ENCODE measurements at places on chromosomes 1 and 21.

GRCh38 chr1:13652238-13652637, 47.8 kb upstream of the PRDM2 start:
- no peak for DNase-seq

DNA sequence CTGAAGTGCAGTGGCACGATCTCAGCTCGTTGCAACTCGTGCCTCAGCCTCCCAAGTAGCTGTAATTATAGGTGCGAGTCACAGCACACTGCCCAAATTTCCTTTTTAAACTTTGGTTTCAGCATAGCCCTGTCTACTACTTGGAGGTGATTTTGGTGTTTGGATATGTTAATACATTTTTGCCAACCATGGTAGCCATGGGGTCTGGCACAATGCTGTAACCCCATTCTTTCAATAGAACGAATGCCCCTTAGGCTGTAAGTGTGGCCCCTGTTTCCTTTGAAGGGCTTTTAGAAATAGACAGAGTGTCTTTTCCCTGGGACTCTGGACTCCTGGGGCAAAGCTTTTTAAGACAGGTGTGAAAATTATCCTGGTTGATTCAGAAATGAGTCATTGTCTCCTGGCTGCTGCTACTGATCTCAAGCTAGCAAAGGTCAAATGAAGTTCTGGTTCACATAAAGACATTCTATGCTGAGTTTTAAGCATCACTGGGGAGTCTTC, 141.1 kb upstream of the RUNX1 start:
- no peak for DNase-seq

GRCh38 chr1:7847599-7847998, 5.3 kb downstream of the UTS2 start:
- peak; percentile 77 for DNase-seq

- no peak for DNase-seq
Observed at GRCh38 chr21:26042181-26042876, 128.2 kb downstream of the APP start.

DNA sequence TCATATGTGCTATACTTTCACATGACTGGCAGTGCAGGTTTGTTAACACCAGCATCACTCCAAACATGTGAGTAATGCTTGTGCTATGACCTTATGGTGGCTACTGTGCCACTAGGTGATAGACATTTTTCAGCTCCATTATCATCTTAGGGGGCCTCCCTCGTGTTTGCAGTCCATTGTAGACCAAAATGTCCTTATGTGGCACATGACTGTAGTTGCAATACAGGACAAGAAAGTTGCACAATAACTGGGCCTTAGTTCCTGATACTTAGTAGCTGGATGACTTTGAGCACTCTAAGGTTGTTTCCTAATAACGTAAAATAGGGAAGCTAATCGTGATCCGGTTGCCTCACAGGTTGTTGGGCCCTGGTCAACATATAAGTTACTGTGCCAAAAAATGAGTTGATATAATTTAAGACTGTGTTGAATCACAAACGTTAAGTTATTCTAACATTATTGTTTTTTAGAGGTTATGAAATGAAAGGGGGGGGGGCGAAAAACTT, 511 bp upstream of the SNX27 start:
- peak; percentile 44 for DNase-seq

- no peak for DNase-seq
Observed at GRCh38 chr1:216293683-216294082, 129.6 kb downstream of the USH2A start.

DNA sequence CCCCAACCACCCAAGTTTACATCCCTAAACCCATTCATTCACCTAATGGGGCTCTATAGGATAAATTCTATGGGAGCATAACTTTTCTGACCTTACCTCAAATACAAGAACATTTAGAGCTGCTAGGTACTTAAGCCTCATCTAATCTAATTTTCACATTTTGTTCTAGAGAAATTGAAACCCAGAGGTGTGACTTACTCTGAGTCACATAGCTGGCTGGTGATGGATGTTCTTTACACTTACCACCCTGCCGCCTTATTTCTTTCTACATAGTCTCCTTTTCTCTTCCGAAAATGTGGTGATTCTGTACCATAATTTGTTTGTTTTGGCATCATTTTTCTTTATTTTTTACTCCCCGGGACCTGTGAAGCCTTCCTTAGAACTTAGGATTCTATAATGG, 20.3 kb downstream of the TIPRL start:
- DNase-seq, result no peak

DNA sequence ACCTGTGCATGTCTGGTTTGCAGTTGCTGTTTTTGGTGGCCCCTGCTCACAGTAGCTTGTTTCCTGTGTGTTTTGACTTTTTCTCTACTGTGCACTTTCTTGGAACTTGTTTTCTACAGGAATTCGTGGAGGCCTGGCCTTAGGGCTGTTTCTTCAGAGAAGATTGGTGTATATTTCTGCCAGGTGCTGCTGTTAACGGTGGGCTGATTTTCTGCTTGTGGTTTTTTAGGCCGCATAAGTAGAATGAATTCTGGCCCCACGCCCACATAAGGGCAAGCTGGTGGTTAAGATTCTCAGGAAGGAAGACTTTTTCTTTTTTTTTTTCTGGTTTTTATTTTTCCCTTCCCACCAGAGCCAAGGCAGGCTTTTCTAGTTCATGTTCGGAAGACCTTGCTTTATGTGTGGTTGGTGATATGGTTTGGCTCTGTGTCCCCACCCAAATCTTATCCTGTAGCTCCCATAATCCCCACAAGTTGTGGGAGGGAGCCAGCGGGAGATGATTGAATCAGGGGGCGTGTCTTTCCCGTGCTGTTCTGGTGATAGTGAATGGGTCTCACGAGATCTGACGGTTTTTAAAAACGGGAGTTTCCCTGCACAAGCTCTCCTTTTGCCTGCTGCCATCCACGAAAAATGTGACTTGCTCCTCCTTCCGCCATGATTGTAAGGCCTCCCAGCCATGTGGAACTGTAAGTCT, 71.5 kb upstream of the DISP3 start:
- DNase-seq, result no peak

GRCh38 chr1:205633421-205633976, 1.7 kb upstream of the ELK4 start:
- no peak for DNase-seq

- no peak for DNase-seq
Observed at GRCh38 chr1:210254298-210254697, 21.7 kb downstream of the SERTAD4 start.

GRCh38 chr1:1671365-1672119, 12.7 kb upstream of the CDK11B start:
- DNase-seq, result no peak

DNA sequence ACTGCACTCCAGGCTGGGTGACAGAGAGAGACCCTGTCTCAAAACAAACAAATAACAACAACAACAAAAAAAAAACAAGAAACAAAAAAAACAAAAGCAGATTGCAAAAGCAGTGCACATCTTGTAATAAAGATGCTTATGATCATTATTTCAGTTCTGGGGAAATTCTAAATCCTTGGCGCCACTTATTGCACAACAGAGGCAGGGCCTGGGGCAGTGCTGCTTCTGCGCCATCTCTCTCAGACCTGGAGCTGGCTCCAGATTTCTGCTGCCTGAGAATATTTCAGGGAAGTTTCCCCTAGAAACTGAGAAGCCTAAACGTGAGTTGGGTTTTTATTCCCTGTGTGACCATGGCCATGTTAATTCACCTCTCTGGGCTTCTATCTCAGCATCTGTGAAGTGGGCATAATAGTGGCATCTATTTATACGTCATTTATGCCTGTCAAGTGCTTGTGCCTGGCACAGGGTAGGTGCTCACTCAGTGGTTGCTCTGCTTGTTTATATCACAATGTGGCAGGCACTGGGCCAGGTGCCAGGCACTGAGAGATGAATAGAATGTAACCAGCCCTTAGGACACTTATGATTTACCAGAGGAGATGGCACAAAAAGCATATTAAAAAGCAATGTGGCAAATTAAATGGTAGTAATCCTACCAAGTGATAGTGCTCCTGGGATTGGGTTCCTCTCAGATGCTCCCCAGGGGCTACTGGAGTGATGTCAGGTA, 67.9 kb downstream of the MDM4 start:
- no peak for DNase-seq

DNA sequence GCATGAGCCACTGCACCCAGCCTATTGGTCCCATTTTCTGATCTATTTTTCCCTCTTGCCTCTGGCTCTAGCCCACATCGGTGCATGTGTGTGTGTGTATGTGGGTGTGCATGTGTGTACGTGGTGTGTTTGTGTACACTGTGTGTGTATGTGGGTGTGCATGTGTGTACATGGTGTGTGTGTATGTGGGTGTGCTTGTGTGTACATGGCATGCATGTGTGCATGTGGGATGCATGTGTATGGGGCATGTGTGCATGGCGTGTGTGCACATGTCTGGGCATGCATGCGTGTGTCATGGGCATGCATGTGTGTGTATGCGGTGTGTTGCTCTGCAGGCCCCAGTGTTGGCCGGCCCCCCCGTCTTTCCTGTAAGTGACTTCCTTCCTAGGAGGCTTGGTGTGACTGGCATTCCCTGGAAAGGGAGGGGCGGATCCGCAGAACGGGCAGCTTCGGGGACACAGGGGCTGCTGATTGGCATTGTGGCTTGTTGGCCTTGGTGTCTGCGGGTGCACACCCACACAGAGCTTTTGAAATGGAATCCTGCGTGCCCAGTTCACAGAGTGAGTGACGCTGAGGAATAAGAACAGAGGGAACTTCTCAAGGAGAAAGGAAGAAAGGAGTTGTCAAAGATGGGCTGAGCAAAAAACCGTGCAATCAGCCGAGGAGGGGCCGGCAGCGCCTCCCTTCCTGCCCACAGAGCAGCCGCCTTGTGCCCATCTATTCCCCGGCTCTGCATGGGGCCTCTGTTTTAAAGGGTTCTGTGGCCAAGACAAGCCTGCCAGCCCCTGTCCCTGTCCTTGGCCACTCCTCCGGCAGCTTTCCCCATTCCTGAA, 8.0 kb downstream of the PDXK start:
- DNase-seq, result no peak

- no peak for DNase-seq
Observed at GRCh38 chr1:56403321-56403720, 176.0 kb downstream of the PLPP3 start.

- DNase-seq, result no peak
Observed at GRCh38 chr1:65253800-65254319, 55.5 kb upstream of the DNAJC6 start.

GRCh38 chr1:162498496-162498810, 835 bp downstream of the UHMK1 start:
- DNase-seq, result no peak

- no peak for DNase-seq
Observed at GRCh38 chr1:203219934-203220333, 9.5 kb downstream of the CHIT1 start.

DNA sequence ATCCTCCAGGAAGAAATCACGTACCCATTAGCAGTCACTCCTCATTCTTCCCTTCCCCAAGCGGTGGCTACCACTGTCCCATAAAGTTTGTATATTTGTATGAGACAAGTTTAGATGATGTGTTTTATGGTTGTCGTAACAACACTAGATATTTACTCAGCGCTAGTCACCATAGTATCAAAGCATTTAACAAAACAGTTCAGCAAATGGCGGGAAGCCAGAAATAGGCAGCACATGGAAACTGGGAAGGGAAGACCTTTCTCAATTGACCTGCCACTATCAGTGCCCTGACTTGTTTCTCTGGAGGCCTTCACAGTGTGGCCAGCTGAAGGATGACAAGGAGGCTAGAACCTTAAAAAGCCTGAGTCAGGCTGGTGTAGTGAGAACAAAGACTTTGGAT, 31.1 kb downstream of the CNST start:
- DNase-seq, result peak; percentile 75

GRCh38 chr1:98688110-98688739, 26.7 kb downstream of the SNX7 start:
- no peak for DNase-seq

- DNase-seq, result no peak
Observed at GRCh38 chr1:79646880-79647279, 640.4 kb upstream of the ADGRL4 start.

- DNase-seq, result no peak
Observed at GRCh38 chr1:29121936-29122681, 1.6 kb downstream of the TMEM200B start.

DNA sequence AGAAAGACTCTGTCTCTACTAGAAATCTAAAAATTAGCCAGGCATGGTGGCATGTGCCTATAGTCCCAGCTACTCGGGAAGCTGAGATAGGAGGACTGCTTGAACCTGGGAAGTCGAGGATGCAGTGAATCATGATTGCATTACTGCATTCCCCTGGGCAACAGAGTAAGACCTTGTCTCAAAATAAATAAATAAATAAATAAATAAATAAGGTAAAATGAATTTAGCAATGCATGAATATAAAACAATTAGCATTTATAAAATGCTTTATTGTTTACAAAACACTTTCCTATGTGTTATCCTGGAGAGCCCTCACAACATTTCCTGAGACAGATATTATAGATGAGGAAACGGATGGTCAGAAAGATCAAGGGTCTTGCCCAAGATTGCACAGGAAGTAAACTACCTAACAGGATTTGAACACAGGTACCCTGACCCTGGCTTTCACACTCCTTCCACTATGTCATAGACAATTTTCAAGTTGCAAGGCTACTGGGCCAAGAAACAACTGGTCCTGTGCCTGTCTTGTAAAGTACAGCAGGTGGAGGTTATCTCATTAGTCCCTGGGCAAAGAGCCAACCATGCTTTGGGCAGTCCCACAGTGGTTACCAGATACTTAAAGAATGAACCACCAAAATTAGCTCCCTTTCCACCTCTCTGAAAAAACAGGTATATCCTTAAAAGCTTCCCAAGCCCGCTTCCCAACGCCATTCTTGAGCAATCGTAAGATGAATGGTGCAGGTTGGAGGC, 15.4 kb upstream of the VSIG8 start:
- no peak for DNase-seq

- no peak for DNase-seq
Observed at GRCh38 chr1:51305371-51305823, 25.0 kb downstream of the TTC39A start.

DNA sequence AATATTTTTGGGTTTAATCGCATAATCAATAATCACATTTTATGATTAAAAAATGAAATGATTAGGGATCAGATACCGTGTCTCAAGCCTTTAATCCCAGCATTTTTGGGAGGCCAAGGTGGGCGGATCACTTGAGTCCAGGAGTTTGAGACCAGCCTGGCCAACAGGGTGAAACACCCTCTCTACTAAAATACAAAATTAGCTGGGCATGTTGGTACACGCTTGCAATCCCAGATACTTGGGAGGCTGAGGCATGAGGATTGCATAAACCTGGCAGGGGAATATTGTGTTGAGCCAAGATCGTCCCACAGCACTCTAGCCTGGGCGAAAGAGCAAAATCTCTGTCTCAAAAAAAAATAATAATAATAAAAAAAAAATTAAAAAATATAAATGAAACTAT, 1581.4 kb downstream of the KCNT2 start:
- no peak for DNase-seq

DNA sequence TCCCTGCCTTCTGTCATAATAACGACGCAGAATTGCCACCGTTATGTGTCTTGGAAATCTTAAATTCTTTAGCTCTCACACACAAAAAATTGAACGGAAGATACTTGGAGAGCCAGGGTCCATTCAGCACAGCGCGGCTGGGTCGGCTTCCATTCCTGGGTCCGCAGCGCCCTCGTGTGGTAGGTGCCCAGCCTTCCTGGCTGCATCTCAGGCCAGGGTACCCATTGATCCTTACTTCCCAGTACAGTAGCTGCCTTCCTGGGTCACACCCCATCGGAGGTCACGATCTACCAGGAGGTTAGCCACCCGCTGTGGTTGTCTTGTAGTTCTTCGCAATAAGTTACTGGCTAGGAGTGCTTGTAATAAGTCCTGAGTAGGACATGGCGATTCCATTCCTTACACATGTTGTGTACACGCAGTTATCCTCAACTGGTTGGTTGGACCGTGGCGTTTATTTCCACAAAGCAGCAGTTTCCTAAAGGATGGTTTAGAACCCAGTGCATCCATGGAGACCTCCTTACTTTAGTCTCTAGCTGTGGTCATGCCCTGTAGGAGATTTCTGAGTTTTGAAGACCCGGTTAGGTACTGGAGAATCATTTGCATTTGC, 9.9 kb upstream of the MTARC1 start:
- no peak for DNase-seq
